Hippocampal formation (tissue), 2 donors: ENCODE measurements at places on chromosomes 5 and 9.

- DNase-seq = no peak
Measured at GRCh38 chr5:172102913-172103626, 85.0 kb downstream of the STK10 start.

DNA sequence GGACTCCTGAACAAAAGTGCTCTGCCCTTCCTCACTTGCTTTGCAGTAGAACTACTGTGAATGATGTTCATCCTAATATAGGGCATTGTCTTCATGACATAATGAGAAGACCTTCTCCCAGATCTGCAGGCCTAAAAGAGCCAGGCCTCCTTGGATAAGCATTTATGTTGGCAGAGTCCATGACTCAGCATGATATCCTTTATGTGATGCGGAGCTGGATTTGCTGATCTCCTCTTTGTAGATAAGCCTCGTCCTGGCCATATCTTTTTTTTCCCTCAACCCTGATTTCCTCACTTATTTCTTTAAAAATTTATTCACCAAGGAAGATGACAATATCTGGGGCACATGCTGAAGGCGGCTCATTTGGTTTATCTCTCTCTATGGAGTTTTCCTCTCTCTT is 62.4 kb upstream of the TAS2R1 start:
- DNase-seq = no peak

GRCh38 chr9:136019681-136020060 is 58.5 kb upstream of the UBAC1 start:
- no peak for DNase-seq

- peak; percentile 31 for DNase-seq
Measured at GRCh38 chr9:92650839-92651621, 18.9 kb downstream of the IPPK start.

GRCh38 chr9:97772145-97772544 is 75.0 kb upstream of the XPA start:
- DNase-seq = no peak

DNA sequence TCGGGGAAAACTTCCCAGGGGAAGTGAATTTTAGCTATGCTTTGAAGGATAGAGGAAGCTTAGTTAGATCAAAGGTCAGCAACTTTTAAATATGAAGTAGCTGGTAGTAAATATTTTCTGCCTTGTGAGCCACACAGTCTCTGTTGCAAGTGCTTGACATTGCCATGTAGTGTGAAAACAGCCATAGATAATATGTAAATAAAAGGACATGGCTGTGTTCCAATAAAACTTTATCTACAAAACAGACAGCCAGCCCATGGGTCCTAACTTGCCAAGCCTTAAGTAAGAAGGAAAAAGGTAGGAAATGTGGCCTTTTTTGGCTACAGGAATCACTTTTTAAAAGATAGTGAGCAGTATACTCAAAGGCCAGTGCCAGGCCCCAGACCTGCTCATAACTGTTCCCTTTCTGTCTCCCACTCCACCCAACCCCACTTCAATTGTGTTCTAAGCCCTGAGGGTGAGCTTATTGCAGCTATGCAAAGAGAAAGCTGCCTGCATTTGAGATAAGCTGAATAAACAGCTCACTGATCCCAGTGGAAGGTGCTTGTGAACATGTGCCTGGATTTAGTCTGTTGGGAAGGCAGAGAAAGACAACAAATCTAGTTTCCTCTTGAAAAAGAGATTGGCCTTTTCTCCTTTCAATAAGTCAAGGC is 113.0 kb upstream of the TRIM32 start:
- no peak for DNase-seq

DNA sequence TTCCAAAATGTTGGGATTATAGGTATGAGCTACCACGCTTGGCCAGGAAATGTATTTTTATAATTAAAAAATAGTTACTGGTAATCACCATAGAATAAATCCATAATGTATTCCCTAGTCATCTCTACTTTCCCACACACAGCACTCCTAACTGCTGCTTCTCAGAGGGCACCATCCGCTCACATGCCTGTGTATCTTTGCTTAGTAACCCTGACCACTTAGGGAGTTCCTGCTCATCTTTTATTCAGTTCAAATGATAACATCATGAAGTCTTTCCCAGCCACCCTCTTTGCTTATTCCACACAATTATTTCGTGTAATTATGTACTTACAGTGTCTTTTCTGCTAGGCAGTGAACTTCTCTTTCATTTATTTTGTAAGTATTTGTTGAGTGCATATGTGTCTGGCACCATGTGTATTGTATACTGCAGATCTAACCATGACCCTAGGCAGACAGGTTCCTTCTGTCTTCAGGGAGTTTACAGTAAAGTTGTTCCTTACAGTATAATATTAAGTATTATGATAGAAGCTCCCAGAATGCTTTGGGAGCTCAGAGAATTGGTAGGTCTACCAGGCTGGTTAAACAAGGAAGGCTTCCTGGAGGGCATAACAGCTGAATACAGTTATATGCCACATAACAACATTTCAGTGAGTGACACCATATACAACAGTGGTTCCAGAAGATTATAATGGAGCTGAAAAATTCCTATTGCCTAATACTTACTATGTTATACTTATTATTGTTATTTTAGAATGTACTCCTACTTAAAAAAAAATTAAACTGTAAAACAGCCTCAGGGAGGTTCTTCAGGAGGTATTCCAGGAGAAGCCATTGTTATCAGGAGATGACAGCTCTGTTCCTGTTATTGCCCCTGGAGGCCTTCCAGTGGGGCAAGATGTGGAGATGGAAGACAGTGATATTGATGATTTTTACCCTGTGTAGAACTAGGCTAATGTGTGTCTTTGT is 39.2 kb downstream of the DCAF10 start:
- no peak for DNase-seq
